ENCODE measurements at places on chromosomes 5 and 9.

GRCh38 chr5:169742771-169743296, 105.8 kb downstream of the DOCK2 start:
- DNase-seq, result no peak

DNA sequence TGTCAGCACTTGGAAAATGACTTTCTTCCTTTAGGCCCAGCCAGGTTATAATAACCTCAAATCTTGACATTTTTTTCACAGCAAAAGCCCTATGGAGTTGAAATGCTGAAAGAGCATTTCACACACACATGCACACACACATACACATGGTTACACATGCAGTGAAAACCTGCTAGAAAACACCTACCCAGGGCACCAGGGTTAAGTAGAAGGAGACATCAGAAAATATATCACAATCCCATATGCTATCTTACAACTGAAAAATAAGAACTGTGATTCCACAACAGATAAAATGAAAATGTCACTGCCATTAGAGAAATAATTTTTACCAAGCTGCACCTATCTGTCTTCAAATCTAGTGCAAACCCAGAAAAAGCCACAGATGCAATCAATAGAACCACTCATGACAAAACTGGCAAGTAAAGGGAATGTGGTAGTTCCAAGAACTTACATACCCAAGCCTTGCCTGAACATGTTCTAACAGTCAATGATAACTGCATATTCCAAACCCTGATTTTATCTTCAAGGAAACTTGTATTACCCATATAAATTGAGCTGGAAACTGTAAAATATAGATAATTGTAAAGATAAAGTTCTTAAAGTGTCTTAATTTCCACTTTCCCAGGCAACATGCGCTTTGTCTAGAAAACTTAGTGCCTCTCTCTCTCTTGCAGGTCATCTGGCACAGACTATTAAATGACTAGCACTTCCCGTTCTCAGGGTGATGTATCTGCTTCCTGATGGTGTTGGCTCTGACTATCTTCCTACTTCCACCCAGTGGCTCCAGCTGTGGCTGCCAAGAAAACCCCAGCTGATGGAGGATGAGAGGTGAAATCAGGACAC, 250.2 kb upstream of the PTGER4 start:
- DNase-seq, result no peak

DNA sequence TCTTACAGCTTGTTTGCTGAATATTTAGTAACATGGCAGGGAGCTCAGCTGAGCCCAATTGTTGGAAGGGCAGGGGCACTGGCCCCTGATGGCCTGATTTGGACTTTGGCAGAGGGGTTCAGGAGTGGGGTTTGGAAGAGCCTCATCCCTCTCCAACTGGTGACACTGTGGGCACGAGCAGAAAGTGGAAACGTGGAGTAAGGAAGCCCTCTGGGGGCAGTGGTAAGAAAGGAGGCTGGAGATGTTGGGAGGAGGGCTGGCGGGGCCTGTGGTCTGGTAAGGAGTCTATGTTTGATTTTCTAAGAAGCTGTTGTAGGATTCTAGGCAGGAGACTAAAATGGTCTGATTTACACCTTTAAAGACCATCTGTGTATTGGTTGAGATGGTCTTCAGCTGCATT, 208.9 kb downstream of the HSPA4 start:
- DNase-seq, result no peak

GRCh38 chr5:154618696-154619095, 136.5 kb upstream of the LARP1 start:
- DNase-seq, result no peak

DNA sequence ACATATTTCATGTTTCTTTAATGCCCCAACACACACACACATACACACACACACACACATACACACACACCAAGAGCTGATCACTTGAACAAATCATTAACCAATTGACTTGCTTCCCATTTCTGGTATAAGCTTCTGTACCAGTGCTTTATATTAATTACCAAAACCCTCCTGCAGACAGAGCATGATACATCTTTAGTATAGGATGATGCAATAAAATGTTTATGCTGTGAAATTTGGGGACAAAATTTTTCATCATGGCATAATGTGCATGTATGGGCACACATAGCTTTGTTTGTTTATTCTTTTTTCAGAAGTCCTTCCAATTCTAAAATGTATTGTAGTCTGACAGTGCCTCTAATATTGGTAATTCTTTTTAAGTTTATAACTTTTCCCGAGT, 34.5 kb downstream of the SLC1A3 start:
- DNase-seq, result no peak

DNA sequence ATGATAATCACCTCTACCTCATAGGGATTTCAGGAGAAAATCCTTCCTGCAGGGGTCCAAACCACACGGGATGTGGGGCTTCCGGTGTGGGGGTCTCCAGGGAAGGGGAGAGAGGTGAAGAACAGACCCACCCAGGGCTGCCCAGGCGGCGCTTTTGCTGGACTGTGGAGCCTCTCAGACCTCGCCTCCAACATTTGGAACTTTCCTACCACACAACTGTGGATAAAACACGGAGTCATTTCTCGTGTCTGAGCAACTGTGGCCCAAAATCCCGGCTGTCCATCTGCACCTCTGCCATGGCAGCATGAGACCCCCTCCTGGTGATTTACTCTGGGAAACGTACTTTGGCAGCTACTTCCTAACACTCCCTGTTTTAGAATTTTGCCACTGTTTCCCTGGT, 307.8 kb upstream of the IRX4 start:
- DNase-seq, result no peak

- peak; percentile 39 for DNase-seq
Measured at GRCh38 chr9:125189011-125189360, 617 bp downstream of the PPP6C start.

GRCh38 chr9:117677572-117677971, 26.6 kb upstream of the TLR4 start:
- DNase-seq, result no peak

- DNase-seq, result no peak
Measured at GRCh38 chr5:142859037-142859436, 88.9 kb downstream of the ARHGAP26 start.

- no peak for DNase-seq
Measured at GRCh38 chr9:86513429-86513828, 159.2 kb upstream of the TUT7 start.

DNA sequence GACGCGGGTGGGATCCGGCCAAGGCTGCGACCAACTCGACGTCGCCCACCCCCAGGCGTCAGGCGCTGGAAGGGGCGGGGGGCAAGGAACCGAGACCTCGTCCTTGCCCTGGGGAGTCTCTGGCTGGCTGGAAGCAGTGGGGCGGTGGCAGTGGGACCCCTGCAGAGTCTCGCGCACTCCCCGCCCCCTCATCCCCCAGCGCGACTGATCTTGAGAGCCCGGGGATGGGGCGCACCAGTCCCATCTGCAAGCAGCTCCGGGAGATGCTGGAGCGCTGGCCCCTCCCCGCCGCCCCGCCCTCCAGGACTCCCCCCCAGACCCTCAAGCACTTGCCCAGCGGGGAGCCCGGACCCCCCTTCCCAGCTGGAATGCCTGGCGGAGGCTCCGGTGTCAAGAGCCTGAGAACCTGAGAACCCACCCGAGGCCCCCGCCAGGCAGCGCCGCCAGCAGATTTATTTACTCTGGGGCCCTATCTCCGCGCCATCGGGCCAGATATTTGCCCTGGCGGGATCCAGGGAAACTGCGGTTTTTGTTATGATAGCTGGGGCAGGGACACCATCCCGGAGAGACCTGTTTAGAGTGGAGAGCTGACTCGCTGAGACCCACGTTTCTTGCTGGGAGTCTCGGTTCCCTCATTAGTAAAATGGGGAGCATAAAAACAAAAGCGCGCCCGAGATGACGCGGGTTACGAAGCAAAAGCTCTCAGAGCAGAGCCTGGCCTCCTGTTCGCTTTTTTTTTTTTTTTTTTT, 1.2 kb downstream of the PRRT1B start:
- no peak for DNase-seq

GRCh38 chr9:90838098-90838497, 36.5 kb downstream of the SYK start:
- DNase-seq, result no peak

- DNase-seq, result no peak
Measured at GRCh38 chr9:37037503-37038301, 3.6 kb upstream of the PAX5 start.

- DNase-seq, result no peak
Measured at GRCh38 chr5:75847561-75848021, 130.4 kb upstream of the POC5 start.

DNA sequence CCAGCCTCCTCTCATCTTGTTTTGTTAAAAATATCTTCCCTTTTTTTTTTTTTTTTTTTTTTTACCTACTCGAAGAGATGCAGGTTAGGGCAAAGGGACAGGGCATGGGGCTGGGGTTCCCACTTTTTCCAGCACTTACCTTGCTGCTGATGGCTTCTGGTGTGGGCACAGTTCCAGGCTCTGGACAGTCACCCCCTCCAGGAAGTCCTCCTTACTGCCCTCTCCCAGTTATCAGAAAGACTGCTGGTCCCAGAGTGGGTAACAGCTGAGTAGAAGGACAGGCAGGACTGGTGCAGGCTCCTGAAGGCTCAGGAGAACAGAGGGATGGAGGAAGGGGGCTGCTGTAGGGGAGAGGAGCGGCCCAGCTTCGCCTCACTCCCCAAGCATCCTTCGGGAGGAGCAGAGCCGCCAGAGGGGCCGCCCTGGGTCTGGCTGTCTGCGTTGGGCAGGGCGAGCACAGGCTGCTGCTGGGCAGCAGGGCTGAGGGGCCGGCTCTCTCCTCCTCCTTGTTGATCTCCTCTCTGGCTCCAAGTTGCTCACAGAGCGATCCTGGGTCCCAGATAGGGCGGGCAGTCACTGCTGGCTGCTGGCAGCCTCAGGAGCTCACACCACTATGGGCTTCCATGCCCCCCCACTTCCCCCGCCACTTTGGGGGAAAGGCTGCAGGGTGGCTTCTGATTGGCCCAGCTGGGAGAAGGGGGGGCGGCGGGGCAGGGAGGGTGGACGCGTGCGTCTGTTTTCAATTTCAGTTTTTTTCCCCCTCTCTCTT, at the start of gene PDGFRB:
TSS of gene PDGFRB (minus strand) at position 588 of the 769 bp plus-strand sequence. CDS start 18,798 bp downstream, outside the sequence.
- DNase-seq, result peak; percentile 44

GRCh38 chr5:129506086-129506485, 46.0 kb downstream of the ADAMTS19 start:
- no peak for DNase-seq

DNA sequence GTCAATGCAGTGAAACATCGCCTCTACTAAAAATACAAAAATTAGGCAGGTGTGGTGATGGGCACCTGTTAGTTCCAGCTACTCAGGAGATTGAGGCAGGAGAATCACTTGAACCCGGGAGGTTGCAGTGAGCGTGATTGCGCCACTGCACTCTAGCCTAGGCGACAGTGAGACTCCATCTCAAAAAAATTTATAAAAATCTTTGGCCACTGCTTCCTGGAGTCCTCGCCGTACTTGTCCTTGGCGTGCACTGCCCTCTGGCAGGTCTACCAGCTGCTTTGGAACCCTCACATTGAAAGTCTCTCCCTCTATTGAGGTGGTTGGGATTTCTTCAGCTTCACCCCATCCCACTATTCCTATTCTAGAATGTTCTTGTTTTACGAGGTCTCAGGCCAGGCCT, 25.0 kb downstream of the DYNC2I2 start:
- no peak for DNase-seq

GRCh38 chr5:147177125-147177840, 57.5 kb upstream of the STK32A start:
- no peak for DNase-seq

- no peak for DNase-seq
Measured at GRCh38 chr5:175823731-175824525, 47.5 kb upstream of the CPLX2 start.

DNA sequence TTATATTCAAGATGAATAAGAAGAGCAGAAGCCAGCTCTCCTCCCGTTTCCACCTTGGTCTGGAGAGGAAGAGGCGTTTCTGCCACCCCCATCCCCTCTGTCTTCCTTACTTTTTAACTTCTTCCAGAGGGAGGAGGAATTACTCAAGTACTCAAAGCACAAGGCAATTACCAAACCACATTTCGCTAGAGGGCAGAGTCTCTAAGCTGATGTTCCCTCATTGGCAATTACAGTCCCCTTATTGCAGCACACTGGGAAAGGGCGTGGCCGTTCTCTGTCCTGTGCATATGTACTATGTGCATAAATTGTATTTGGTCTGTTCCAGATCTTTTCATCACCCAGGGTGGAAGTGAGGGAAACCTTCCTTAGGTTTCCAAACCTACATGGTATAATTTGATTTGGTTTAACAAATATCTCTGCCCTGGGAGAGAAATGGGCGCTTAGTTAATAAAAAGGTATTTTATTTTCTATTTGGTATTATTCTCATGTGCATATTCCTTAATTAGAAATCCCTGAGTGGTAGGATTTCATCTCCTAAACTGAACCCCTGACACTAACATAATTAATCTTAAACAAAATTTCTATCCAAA, 29.8 kb upstream of the ALDOB start:
- DNase-seq, result no peak

- DNase-seq, result no peak
Measured at GRCh38 chr5:142613271-142613671, 72.6 kb downstream of the FGF1 start.

DNA sequence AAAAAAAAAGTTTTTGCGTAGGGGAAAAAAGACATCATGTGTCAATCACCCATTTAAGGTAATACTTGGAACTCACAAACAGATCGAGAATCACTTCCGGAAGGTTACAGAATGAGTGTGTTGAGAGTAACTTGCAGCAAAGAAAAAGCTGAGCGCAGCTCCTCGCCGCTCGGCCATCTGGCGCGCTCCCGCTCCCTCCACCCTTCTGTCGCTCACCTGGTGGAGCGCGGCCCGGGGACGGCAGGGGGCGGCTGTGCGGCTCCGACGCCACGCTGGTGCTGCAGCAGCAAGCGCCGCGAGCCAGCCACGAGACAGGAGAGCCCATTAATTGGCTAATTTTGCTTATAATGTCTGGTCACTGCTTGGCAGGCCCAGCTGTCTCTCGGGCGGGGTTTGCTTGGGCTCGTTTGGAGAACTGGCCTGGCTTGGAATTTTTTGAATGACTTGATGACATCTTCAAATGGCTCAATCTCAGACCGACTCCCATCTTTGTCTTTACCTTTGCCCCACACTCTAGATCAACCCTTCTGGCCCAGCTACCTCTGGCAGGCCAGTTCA, 601.8 kb downstream of the CCDC171 start:
- peak; percentile 67 for DNase-seq

GRCh38 chr5:17267106-17267505, 49.7 kb downstream of the BASP1 start:
- no peak for DNase-seq

DNA sequence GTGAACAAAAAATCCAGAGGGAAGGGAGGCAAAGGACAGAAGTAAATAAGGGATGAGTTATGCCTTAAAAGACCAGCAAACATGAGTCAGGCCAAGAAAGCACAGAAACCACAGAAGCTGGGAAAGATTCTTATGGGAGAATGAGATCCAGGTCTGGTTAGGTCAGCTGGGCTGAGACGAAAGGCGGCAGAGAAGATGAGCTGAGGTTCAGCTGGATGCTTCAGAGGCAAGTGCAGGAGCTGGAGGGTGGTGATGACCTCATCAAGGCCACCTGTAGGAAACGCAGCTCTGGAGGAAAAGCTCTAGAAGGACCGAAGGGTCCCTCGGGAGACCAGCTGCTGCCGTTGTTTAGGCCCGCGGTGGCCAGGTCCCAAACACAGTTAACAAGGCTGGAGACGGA, 152.0 kb downstream of the MYO10 start:
- no peak for DNase-seq

DNA sequence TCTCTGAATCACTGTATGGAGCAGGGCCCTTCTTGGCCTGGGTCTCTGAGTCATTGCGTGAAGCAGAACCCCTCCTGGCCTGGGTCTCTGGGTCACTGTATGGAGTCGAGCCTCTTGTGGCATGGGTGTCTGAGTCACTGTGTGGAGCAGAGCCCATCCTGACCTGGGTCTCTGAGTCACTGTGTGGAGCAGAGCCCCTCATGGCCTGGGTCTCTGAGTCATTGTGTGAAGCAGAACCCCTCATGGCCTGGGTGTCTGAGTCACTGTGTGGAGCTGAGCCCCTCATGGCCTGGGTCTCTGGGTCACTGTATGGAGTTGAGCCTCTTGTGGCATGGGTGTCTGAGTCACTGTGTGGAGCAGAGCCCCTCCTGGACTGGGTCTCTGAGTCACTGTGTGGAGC, 94.0 kb upstream of the RAPGEF1 start:
- no peak for DNase-seq

Measured in stimulated activated naive CD8-positive, alpha-beta T cell treated with anti-CD3 and anti-CD28 coated beads, Interleukin-15, amount 100 ng/mL, for 72 hours (primary cell).